ENCODE measurements at places on chromosomes 7 and 10.

GRCh38 chr10:114103284-114103683 lies 59.6 kb downstream of the ADRB1 start:
- DNase-seq: peak; percentile 42

GRCh38 chr10:102644646-102645387 lies 538 bp downstream of the TRIM8 start:
- DNase-seq: peak; percentile 77

DNA sequence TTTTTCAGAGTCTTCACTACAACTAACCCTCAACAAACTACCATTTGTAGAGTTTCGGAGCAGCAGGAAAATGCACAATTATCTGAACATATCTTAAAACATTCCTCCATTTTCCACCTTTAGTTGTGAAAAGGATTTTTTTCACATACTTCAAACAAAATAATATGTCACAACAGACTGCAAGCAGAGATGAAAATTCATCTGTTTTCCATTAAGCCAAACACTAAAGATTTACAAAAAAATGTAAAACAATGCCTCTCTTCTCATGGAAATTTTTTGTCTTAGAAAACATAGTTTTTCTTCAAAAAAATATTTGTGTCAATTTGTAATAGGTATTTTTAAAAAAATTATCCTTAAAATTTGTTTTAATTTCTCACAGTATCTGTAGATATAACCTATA lies 98.9 kb downstream of the ARHGAP12 start:
- no peak for DNase-seq

DNA sequence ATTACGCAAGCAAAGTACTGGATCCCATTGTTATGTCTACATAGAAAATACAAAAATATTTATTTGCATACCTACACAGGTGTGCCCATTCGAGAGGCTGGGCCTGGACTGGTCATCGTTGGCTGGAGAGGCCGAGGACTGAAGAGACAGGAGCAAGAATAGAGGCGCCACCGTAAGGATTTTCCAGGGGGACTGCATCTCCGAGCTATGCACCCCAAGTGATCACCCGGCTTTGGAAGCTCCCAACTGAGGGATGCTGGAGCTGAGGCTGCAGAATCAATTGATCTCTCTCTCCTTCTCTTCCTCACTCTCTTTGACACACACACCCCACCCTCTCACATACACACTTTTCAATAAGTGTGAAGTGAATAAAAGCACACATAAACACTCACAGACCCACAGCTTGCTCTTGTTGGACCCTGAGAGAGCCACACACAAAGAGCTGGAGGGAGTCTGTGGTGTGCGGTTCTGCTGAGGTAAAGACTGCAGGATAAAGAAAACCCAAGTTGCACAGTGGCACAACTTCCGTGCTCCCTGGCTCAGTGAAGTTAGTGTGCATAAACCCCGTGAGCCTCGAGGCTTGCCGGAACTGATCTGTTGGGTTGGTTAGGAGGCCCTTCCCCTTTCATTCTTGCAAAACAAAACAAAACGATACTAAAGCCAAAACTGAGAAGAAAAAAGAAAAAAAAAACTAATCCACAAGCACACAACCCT lies at the start of gene AOAH:
Gene AOAH, minus strand, starts transcription at position 544 of the 714 bp plus-strand sequence. Its CDS starts 346 bp downstream, at position 198.
- no peak for DNase-seq

GRCh38 chr7:110568932-110569331 lies 522.0 kb upstream of the LRRN3 start:
- no peak for DNase-seq

- DNase-seq: peak; percentile 46
These were observed 37.7 kb upstream of the ZNF438 start for GRCh38 chr10:31069411-31069810.

GRCh38 chr10:129825221-129825620 lies 138.9 kb downstream of the EBF3 start:
- DNase-seq: no peak

DNA sequence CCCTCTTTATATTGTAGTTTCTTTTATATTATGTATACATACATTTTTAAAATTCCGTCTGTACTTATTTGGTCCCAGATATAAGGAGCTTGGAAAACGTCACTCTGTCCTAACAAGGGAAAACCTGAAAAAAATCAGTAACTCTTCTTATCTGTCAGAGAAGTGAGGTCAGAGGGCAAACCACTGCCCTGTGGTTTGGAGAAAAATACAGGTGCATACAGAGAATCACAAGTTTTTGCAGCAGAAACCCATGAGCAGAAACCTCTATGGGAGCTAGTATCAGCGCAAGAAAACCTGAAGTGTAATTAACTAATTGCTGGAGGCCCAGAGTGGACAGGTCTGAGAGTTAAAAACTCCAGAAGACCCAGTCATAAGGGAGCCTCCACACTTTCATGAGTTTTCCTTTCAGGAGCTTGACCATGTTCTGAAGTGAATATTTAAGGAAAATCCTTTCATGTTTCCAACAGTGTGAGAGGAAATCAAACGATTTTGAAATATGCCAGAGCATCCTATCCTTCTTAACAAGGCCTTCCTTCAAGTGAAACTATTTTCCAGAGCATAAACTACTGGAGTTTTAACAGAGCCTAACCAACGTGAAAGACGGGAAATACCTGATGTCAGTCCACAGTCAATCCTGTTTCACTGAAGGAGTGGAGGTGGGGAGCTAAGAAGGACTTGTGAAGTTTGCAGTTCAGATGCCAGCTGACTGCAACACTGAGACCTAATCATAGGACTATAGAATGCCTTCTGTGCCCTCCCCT lies 290.8 kb upstream of the BMPER start:
- DNase-seq: no peak

- DNase-seq: no peak
These were observed 128.2 kb upstream of the CHST15 start for GRCh38 chr10:124221356-124222317.

GRCh38 chr7:82345886-82346285 lies 97.7 kb downstream of the CACNA2D1 start:
- peak; percentile 34 for DNase-seq

GRCh38 chr10:74021248-74022055 lies 23.5 kb downstream of the VCL start:
- no peak for DNase-seq

DNA sequence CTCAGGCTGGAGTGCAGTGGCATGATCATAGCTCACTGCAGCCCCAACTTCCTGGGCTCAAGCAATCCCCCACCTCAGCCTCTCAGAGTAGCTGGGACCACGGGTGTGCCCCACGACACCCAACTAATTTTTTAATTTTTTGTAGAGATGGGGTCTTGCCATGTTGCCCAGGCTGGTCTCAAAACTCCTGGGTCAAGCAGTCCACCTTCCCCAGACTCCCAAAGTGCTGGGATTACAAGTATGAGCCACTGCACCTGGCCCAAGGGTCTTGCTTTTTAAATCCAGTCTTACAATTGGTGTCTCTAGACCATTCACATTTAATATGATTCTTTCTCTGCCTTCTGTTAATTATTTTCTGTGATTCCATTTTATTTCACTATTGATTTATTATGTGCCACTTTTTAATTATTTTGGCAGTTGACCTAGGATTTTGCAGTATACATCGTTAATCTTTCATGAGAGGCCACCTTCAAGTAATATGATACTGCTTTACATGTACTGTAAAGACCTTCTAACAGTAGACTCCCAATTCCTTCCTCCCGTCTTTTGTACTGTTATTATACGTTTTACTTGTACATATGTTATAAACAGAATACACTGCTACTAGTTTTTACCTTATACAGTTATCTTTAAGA lies 18.7 kb downstream of the MMP21 start:
- no peak for DNase-seq
